ENCODE measurements at places on chromosomes 6 and 20.
A peak's percentile ranks its signal among the peaks of the same experiment; 100 is the strongest.

DNA sequence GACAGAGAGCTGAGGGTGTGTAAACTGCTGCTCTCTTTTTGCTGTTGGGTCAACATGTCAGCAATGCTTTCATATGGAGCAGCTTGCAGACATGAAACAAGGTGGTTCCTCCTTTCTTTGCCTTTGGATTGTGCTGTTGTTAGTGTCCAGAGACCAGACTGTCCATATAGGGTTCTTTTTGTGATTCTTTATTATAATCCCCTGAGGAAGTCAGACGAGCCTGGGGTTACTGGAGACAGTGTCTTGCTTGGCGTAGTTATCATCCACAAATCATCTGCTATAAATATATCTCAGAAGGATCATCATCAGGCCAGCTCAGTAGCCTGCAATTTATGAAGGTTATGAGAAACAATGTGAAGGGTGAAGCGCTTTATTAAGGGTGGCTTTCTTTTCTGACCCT lies 2.3 kb upstream of the ADGRB3 start:
- DNase-seq: no peak

- no peak for DNase-seq
Measured at GRCh38 chr6:1255636-1256365, 56.1 kb upstream of the FOXQ1 start.

DNA sequence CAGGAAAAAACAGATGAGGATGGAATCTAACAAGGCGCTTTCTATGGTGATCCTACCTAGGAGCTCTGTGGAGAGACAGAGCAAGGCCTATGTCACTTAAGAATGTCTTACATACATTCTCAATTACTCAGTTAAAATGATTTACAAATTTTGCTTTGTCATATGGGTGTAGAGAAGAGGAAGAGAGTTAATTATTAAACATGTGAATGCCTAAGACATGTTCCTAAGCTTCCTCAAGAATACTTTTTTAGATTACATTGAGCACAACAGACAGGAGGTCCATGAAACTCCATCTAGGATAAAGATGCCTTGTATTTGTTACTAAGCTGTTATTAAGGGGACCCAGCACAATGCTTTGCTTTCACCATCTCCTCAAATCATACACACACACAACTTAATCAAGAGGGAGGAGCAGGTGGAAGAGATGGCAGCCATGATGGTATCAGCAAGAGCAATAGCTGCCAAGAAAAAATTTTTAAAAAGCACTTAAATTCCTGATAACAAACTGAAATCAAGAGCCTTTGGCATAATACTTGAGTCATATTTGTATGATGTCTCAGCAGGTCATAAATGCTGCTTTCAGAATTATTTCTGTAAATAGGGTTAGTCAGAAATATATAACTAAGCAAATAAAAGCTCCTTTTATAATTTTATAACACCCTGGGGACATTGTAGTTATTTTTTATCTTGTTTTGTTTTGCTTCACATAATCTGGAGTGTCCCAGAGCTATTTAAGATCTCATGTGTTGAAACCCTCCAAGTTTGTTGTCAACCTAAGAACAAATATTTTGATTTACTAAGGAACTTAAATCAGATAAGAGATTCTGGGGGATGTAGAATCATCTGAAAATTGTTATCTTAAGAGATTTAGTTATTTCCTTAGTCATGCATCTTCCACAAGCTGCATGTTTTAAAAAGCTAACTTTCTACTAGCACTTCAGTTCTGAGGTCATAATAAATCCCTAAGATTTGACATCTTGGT lies 70.0 kb upstream of the CD2AP start:
- no peak for DNase-seq

GRCh38 chr20:50146732-50147662 lies 6.5 kb downstream of the PEDS1 start:
- DNase-seq: peak; percentile 60

DNA sequence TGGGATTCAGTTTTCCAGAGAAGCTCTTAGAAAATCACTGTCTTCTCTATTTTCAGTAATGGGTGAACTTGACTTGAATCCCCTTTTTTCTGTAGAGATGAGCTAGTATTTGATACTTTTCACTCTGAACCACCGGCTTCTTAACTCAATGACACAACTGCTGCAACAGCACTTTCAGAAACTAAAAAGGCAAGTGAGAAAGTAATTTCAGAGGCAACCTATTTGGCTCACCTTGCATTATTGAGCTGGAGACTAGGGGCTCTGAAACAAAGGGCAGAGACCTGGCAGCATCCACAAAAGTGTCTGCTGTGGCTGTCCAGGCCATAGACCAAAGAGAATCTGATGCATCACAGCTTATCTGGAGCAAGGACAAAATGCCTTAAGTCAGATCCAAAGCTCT lies 289.8 kb upstream of the IRAK1BP1 start:
- no peak for DNase-seq
